ENCODE measurements at places on chromosomes 7 and 10. TPM values are rescaled to one million over a fixed set of nuclear protein-coding genes. Genes with fewer than 3 reads are reported as not detected.

DNA sequence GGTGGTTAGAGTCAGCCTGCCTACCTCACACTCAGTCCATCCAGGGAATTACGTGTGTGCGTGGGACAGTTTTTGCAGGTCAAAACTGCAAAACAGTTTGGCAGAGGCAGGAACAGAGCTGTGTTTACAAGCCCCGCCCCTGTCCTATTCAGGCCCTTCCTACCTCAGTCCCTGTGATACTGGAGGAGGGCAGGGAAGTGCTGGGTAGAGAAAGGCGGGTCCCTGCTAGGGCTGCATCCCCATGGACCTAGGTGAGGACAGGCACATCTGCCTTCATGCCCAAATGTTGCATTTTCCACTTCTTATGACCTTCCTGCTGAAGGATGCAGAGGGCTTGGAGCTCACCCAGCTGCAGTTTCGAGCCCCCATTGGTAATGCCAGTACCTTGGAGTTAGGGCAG lies 25.1 kb downstream of the SBDS start:
- DNase-seq = no peak

Gene TDRD1
- 0.53 TPM for total RNA-seq

DNA sequence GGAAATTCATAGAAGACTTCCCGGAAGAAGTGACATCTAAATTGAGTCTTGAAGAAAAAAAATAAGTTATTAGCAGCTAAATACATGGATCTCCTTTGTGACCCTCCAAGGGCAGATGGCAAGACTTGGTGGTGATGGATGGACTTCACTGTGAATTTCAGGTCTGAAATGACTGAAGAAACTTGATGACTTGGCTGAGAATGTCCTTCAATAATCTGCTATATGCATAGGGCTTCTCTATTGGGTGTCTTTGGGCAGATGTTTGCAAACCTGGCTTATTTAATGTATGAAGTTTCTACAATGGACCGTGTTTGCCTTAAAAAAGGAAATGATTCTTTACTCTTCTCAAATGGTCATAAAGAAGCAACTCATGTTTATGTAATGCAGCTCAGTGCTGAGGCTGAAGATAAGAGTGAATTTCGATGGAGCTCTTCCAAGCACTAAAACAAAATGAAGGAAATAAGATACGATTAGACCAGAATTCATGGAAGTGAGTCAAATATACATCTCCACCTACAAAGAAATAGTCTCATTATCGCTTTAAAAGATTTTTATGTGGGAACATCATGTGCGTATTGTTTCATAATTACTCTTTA lies 116.6 kb upstream of the WDR11 start:
- no peak for DNase-seq

Gene CHN2
- total RNA-seq = 8.7 TPM

Gene CALHM1
- total RNA-seq = not detected

GRCh38 chr10:62016623-62017490 lies 115.4 kb downstream of the ARID5B start:
- no peak for DNase-seq

- no peak for DNase-seq
Measured at GRCh38 chr7:3197567-3198213, 103.4 kb upstream of the SDK1 start.

DNA sequence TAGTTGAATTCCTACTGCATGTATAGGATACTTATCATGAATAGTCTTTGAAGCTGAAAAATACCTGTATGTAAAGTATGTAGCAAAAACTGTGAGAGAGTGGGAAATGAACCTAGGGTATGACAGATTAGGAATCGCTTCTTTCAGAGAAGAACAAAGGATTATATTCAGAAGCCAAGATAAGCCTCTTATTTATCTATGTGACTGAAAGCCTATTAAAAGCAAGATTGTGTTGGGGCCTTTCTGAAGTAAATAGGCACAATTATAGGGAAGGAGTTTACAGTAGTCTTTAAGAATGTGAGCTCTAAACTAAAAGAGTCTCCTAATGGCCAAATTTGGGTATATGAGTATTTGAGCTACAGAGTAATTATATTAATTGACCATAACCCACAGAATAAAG lies 102.1 kb downstream of the MTERF1 start:
- DNase-seq = no peak

GRCh38 chr10:79932841-79933379 lies 16.0 kb downstream of the SFTPD start:
- DNase-seq = no peak

- DNase-seq = no peak
Measured at GRCh38 chr10:42980553-42981357, 96.1 kb upstream of the RET start.

DNA sequence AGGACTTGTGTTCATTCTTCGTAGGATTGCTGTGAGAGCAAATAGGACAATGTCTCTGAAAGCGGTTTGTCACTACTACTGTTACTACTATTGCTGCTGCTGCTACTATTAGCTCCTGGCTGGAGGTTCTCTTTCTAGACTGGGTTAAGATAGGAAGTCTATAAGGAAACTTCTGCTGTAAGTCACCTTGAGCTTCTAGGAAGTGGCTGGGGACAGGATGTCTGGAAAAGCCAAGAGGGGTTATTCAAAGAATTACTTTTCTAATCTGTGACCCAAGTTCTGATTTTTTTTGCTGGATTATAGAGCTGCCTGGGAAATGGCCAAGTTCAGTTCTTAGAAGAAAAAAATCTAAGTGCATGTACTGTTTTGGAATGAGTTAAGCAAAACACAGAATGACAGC lies 62.2 kb downstream of the NAMPT start:
- DNase-seq = no peak

Gene APBB1IP
- total RNA-seq = not detected

GRCh38 chr7:141974831-141975230 lies 1.3 kb upstream of the TAS2R38 start:
- no peak for DNase-seq

- no peak for DNase-seq
Measured at GRCh38 chr10:78286668-78287067, 253.0 kb downstream of the RPS24 start.

Gene ZMIZ1
- total RNA-seq = 96.2 TPM

DNA sequence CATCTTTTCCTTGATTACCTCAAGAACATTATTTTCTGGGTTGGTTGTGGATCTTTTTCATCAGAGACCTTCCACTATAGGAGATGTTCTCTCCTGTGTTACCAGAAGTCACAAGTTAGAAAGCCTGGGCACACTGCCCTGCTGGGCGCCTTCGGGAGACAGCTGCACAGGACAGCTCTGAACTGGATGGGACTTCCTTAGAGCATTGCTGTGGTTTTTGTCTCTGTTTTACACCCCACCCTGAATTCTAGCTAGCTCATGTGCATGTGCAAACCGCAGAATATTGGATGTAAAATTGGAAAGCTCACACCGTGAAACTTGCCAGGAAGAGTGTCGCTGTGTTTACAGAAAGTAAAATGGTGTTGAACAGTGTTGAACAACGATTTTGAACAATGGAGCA lies 54.4 kb upstream of the SEC61G start:
- DNase-seq = no peak

- DNase-seq = no peak
Measured at GRCh38 chr7:17236603-17237002, 61.8 kb upstream of the AHR start.

Gene GNAT3
- total RNA-seq = not detected

DNA sequence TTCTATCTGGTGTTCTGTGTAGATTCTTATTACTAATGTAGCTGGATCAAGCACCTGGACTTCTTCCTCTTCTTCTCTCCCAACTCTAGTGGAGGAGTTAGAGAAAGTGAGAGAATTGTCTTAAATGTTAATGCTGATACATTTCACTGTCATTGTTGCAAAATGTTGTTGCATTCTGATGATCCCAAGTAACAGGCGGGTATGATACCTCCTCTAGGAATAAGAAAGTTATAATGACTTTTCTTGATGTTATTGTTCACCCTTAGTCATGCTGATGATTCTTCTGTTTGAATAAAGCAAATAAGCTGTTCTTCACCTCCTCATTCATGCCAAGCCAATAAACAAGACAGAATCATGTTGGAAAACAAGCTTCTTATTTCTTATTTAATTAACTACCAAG lies 9.1 kb downstream of the CHRM2 start:
- DNase-seq = no peak

GRCh38 chr7:138137423-138138171 lies 61.3 kb downstream of the AKR1D1 start:
- no peak for DNase-seq

GRCh38 chr10:10777279-10777678 lies 240.4 kb upstream of the CELF2 start:
- no peak for DNase-seq

GRCh38 chr7:55104712-55105433 lies 86.1 kb downstream of the EGFR start:
- DNase-seq = no peak

- DNase-seq = no peak
Measured at GRCh38 chr10:105358911-105359310, 717.8 kb downstream of the SORCS3 start.

Gene DPYSL4
- total RNA-seq = not detected

DNA sequence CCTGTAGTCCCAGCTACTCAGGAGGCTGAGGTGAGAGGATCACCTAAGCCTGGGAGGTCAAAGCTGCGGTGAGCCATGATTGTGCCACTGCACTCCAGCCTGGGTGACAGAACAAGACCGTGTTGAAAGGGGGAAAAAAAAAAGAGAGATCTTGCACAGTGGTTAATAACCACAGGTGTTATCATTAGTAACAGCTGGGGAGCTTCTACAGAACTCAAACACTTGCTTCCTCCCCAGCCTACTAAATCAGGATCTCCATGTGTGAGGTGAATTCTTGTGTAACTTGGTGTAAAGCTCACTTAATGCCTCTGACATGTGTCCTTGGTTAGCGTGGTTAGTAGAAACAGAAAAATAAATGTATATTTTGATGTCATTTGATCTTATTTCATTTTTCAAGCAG lies 43.9 kb upstream of the BMS1 start:
- DNase-seq = no peak

DNA sequence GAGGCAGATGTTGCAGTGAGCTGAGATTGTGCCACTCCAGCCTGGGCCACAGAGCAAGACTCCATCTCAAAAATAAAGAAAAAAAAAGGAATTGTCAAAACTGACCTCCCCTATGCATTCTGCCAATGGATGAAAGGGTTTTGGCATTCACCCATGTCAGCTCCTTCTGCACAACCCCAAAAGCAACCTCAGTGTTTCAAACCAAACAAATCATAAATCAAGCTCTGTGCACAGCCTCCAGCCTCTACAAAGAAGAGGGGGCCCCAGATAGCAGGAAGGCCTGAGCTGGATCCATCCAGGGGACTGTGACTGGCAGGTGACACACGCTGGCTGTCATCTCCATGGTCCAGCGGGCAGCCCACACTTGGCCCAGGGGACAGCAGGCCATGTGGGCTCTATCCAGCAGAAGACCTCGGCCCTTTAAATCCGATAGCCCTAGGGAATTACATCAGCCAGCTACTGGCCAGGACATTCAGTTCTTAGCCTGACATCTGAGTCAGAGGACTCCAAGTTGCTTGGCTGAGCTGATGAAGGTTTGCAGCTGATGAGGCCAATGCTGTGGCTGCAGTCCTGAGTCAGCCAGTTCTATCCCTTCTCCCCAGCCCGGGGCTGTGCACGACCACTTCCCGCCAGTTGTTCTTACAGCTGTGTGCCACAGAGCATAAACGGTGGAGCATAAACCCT lies 52.0 kb upstream of the FIGNL1 start:
- peak; percentile 88 for DNase-seq

Gene OR2A7
- 4.9 TPM for total RNA-seq

Gene BAG3
- total RNA-seq = 88.0 TPM

GRCh38 chr10:11595395-11595692 lies 16.1 kb downstream of the USP6NL start:
- no peak for DNase-seq

- DNase-seq = no peak
Measured at GRCh38 chr7:26073041-26073440, 79.0 kb upstream of the NFE2L3 start.

DNA sequence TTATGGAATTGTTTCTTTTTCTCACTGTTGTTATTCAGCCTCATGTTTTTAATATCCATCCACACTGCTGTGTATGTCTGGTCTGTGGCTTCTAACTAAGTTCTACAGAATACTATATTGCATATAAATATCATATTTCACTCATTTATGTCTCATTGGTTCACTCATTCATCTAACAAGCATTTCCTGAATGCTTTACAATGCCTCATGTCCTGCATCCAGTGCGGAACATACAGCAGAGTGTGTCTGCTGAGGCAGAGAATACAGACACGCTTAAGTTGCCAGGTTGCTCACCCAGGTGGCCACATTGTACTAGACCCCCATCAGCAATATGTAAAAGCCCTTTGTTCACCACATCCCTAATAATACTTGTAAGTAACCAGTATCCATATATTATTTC lies 111.8 kb upstream of the CNTNAP2 start:
- no peak for DNase-seq

GRCh38 chr10:29304264-29304994 lies 15.6 kb downstream of the LYZL1 start:
- no peak for DNase-seq

- no peak for DNase-seq
Measured at GRCh38 chr10:17563452-17563851, 53.7 kb downstream of the HACD1 start.

DNA sequence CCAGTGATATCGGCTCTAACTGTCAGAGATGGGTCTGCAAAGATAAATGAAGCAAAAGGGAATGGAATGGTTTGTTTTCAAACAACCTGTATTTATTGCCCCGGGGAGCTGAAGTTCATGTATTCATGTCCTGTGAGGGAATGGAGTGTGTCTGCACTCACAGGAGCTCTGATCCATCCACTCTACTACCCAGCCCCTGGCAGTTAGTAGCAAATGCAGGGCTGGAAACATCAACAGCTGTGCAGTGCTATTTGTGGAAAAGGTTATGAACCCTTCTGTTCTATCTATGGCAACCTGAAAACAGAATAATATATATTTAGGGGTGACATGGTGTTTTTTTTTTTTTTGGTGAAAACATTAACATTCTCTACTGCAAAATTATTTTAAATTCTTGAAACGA lies 9.8 kb downstream of the AGR2 start:
- no peak for DNase-seq

Gene EPDR1
- 144 TPM for total RNA-seq

Gene EIF5AL1
- total RNA-seq = 0.21 TPM

Gene MACC1
- not detected for total RNA-seq

DNA sequence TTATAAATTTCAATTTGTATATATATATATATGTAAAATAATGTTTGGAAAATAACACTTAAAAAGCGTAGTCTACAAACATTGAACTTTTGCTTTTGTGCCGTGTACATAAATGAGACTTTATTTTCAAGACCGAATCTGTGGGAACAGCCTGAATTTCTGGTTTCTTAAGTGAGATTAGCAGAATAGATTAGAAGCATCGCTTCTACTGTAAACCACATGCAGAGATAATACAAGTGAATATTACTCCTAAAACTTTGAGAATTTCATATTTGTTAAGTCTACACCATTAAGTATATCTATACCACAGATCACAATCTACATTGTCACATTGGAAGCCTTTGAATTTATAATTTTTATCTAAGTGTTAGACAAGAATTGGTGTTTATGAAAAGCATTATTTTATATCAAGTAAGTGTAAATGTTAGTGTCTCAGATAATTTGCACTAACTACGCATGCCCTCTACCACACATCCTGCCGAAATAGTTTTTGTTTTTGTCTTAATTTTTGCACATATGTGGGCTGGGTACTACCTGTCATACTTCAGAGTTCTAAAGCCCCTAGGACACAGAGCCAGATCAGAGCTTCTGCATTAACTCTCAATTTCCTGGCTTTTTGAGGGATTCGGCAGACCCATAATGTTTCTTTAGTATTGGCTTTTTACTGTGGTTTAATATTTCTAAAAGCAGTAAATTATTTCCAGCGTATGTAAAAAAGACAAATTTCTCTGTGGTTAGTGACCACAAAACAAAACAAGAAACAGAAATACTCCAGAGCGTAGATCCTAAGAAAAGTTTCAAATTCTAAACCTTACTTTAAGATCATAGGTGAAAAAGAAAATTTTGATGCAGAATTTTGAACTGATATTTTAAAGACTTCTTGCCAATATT lies 20.0 kb downstream of the TWIST1 start:
- DNase-seq = no peak
